ENCODE measurements at places on chromosomes 12 and 14.

DNA sequence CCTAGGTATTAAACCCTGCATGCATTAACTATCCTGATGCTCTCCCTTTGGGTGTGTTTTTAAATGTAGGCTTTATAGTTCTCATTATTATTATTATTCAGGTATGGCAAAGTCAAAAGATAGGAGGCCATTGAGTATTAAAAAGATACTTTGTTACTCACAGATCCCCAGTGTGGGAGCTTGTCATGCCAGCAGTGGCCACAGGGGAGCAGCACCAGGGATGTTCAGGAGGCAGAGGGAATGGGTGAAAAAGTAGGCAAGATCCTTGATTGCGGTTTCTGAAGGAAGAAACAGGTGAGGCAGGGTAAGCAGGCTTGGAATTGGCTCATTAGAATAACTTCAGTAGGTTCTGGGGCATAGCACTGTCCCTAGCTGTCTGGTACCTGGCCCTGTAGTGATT, 382.2 kb downstream of the MED13L start:
- DNase-seq: no peak

DNA sequence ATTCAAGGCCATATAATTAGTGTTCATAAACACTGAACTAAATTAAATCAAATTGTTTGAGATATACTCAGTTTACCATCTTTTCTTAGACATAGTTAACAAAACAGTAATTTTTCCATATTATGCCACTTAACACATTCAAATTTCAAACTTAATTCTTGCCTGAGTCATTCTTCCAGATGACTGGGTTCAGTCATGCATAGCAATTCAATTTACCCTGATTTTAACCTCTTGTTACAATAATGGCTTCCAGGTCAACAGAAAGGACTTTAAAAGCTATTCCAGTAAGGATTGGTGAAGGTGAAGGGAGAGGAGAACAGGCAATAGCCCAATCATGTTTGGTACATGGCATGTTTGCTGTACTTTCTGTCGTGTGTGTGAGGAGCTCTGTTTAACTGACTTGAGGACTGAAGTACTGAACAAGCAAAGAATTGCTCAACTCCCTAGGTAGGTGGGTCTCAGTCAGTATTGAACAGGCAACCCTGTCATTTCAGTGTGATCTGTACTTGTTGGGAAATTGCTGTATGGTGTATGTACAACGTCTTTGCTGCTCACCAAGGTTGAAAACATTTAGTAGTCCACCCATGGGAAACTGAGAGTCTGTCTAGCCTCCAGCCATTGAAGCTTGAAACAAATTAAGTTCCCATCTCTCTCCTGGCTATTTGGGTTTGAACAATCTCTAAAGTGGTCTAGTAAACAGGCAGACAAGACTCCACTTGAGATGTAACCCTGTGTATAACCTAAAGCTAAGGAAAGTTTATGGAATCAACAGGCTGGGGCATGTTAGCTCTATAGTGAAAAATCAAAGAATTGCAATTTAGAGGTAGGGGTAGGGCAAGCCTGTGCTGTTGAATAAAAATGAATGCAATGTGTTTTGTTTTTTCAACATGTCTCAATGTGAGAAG, 327.2 kb downstream of the BTG1 start:
- peak; percentile 90 for DNase-seq

GRCh38 chr12:46886541-46887041, 60.8 kb upstream of the SLC38A4 start:
- peak; percentile 97 for DNase-seq

GRCh38 chr12:121916719-121917118, 1.7 kb upstream of the CFAP251 start:
- no peak for DNase-seq

DNA sequence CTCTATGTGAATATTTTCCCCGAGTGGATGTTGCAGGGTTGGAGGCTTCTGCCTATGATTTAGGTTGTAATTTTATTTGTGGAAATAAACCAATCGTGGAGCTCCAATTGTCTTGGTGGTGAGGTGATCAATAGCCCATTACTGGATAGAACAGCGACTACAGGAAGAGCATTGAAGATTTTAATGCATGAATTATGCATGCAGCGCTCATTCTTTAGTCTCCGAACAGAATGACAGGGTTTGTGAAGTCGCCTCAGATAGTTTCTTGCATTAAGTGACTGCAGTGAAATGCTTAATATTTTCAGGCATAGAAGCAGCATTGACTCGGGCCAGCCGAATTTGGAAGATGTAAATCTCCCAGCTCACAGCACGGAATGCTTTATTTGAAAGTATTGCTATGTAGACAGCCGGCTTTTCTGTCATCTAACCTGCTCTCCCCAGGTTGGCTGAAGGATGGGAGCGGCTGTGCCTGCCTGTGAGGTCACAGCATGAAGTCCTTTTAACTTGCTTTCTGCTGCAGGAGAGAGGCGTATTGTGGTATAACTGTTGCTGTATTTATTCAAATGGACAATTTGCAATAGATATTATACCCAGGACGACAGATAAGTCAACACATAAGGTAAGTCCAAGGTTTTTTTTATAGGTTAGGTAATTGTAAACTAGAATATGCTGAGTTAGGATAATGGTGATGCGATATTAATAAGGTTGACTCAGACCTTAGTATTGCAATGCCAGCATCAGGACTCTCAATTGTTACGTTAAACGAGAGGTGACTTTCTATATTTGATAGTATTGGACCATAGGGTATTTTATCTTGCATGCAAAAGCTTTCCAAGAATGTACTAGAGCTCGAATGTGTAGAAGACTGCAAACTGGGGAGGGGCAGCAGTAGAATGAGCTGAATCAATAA, 135.7 kb downstream of the CNTN1 start:
- DNase-seq: no peak

- DNase-seq: no peak
Measured at GRCh38 chr14:101474563-101475455, 86.5 kb upstream of the DIO3 start.

GRCh38 chr12:123727878-123728277, 15.7 kb downstream of the ATP6V0A2 start:
- no peak for DNase-seq

GRCh38 chr12:49962861-49963765, 1.4 kb downstream of the AQP5 start:
- peak; percentile 87 for DNase-seq

DNA sequence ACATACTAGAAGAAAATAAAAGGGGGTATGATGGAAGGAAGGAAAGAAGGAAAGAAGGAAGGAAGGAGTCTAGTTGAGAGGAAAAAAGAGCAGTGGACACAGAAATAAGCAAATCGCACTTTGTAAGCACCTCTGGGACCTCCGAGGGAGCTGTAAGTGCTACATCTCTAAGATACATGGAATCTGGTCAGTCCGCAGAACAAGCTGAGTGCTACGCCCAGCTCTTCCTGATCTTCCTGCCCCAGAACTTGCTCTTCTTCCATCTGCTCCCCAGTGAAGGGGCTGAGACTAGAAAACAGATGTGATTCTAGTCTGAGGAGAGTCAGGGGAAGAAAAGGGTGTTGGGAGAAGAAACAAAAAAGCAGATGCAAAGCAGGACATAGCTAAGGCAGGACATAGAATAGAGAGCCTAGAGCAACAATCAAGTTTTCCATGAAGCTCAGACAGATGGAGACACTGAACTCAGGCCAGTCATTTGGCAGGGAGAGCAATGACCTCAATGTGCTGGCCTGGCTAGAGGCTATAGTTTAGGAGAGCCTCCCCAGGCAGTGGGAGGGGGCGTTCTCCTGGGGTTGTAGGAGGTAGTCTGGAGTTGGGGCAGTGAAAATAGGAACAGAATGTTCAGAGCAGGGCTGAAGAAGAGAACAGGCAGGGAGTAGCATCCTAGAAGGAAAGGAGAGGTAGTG, 1.7 kb upstream of the MFAP5 start:
- DNase-seq: no peak

- DNase-seq: no peak
Measured at GRCh38 chr14:104036212-104036611, 49.3 kb upstream of the ASPG start.

- DNase-seq: no peak
Measured at GRCh38 chr12:54393207-54393609, 8.7 kb upstream of the ZNF385A start.

- DNase-seq: peak; percentile 70
Measured at GRCh38 chr12:92059960-92060359, 85.7 kb downstream of the BTG1 start.

DNA sequence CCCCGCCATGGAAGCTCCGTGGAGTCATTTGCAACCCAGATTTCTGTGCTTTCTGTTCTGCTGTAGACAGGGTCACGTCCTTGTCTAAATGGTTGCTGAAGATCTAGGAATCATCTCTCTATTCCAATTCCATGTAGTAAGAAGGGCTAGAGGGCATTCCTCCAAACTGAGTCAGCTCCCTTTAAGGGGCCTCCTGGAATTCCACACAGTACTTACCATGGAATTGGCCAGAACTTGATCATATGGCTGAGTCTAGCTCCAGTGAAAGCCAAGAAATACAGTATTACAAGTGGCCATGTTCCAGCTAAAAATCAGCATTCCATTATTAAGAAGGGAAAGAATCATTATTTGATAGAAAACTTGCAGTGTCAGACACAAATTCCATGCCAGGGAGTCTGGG, 171.9 kb downstream of the PRKCH start:
- peak; percentile 90 for DNase-seq

DNA sequence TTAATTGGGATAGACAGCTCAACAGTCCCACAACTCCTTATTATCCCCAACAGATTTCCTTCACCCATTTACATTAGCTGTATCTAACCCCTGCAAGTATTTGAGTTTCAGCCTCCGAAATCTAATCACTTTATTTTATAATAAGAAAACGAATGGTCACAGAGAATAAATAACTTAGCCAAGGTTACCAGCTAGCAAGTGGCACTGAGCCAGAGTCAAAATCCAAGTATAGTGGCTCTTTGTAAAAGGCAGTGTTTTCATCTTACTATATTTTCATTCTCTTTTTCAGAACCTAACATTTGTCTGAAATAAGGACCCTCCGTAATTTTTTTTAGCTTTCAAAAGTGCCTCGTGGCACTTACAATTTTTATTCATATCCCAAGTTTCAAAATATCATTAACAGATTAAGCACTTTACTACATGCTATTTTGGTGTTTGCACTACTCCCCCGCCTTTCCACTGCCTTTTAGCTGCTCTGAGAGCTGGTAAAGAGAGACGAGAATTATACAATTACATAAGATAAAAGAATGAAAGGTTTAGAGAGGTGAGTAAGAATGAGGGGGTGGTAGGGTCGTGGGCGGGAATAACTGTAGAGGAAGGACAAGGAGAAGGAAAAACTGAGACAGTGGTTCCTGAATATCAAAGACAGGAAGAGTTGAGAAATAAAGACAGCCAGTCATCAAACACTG, 3.7 kb upstream of the USP15 start:
- DNase-seq: peak; percentile 14

DNA sequence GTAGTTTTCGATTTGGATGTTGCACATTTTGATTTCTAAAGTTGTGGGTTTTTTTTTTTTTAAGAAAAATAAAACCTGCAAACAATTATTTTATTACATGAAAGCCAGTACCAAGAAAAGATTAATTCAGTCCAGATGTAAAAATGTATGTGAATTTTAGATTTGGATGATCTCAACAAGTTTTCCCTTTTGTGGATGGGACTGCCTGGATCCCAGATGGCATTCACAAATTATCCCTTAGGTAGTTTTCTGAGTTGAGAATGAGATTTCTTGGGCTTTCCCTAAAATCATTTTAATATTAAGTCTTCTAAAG, 2.8 kb downstream of the FRMD6 start:
- no peak for DNase-seq

DNA sequence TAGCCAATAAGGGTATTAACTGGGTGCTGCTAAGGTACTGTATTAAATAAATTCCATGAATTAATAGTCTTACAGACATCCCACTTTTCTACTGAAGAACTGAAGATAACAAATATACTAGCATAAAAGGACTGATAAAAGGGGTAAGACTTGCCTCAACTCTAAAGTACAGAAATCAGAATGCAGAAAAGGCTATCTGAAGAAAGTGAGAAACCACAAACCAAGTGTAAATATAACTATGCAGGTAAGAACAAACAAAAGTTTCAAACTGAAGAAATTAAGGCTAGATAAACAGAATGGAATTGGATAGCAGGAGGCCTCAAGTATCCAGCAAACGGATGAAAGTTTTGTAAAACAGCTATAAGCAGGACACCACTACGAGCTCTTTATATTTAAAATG, 29.5 kb downstream of the YAF2 start:
- no peak for DNase-seq

DNA sequence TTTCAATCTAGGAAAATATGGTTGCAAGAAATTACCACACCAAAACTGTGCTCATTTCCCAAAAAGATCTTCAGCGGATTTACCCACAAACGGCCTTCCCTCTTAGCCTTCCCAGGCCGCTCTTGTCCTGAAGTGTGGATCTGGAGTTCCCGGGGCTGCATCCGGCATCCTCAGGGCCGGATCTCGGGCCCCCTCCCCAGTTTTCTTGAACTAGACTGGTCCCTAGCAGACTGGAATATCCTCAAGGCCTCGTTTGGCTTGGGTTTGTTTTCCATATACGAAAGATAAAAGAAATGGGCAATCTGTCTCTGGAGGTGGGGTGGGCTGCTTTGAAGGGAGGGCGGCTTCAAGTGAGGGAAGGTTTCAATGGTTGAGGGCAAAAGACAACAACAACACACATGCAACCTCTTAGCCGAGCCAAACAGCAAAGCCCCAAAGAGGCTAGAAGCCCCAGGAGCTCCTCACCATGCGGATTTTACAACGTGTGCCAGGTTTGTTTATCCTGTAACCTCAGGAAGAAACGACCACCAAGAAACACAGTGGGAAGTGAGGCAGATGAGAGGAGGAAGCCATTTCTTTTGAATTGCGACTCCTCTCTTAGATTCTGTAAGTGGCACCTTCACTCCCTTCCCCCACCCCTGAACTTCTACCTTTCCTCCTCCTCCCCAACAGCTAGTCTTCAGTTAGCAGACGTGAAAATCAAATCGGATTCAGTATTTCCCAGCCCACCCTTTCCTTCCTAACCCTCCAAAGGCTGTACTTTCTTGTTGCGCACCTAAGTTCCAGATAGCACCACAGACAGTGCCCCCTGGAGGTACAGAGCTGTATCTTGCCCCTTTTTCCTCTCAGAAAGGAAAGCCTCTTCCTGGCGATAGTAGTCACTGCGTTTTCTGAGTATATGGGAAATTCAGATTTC, 2.6 kb downstream of the MYF6 start:
- DNase-seq: peak; percentile 32

DNA sequence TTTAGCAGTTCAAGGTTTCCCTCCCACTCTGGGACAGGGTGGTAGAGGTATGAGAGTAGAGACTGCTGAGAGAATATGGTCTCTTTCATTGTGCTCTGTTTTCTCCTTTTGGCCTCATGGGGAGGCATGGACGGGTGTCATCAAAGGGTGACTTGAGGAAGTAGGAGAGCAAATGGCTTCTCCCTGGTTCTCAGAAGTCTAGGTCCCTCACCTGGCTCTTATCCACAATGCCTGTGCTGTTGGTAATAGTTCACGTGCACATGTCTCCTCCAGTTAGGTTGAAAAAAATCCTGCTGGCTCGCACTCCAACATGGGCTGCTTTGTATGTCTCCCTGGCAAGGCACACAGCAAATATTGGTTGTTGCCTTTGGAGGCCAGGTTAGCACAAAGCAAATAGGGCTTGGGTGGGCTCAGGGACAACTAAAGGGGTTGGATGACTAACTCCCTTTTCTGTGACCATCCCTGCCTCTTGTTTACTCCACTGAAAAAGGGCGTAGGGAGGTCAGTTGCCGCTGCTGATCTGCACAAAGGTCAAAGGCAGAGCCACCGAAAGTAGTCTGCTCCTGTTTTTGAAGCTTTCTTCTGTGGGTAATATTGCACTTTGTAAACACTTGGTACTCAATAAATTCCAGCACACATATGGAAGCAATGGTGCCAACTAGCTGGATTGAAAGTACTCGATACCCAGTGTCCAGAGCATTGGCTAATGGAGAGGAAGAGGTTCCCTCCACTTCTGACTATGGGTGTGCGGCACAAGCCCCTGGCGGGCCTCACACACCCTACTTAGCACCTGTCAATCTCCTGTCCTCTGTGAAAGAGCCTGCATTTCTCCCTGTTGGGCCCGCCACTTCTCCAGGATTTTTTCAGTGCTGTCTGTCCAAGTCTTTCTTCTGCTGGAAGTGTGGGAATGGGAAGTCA, 121.8 kb downstream of the SLC38A6 start:
- DNase-seq: no peak

Measured in renal cortical epithelial cell (primary cell).